ENCODE measurements at places on chromosomes 16 and 17.
A peak's percentile ranks its signal among the peaks of the same experiment; 100 is the strongest.

DNA sequence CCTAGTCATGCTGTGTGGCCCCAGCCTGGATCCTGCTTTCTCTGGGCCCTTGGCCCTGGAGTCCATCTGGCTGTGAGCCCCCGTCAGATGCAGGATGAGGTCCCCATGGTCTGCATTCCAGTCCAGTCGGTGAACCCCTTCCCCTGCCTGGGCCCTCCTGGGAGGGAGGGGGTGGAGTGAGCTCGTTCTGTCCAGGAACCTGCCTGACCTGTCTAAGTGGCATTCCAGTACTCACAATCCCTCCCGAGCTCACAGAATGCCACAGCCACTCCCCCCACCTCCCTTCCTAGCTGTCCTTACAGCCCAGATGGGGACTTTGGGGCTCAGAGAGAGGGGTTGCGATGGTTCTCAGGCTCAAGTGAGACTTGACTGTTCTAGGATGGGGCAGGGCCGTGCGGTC, 15.5 kb downstream of the SPNS2 start:
- DNase-seq: no peak

DNA sequence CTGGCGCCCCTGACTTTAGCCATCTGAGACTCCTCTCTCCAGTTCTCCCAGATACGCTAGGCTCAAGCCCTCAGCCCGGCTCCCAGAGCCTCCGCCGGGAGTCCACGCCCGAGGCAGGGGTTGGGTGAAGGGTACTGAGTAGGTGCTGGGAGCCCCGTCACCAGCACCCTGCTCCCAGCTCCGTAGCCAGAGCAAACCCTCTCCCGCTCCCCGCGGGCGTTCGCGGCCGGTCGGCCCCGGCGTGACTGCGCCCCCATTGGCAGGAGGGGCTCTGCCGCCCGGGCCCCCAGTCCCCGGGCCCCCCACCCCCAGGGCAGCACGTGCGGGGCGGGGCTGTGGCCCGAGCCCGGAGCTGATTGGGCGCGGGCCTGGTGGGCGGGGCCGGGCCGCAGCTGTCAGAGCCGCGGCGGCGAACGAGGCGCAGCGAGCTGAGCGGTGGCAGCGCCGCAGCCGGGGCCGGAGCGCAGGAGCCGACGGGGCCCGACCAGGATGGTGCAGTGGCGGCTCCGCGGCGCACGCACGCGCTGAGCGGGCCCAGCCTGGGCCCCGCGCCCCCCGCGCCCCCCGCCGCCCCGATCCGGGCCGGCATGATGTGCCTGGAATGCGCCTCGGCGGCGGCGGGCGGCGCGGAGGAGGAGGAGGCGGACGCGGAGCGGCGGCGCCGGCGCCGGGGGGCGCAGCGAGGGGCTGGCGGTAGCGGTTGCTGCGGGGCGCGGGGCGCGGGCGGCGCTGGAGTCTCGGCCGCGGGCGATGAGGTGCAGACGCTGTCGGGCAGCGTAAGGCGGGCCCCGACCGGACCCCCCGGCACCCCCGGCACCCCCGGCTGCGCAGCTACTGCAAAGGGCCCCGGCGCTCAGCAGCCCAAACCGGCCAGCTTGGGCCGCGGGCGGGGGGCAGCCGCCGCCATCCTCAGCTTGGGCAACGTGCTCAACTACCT, at the start of gene SPNS2:
TSS of gene SPNS2 (plus strand) at position 421 of the 937 bp plus-strand sequence. CDS start at position 588, 167 bp downstream.
- peak; percentile 83 for DNase-seq

- no peak for DNase-seq
Measured at GRCh38 chr16:57632568-57632967, 4.1 kb downstream of the ADGRG1 start.

GRCh38 chr16:51665436-51665998, 514.4 kb upstream of the SALL1 start:
- DNase-seq: no peak

GRCh38 chr17:80885947-80886582, 105.6 kb upstream of the CHMP6 start:
- DNase-seq: no peak

DNA sequence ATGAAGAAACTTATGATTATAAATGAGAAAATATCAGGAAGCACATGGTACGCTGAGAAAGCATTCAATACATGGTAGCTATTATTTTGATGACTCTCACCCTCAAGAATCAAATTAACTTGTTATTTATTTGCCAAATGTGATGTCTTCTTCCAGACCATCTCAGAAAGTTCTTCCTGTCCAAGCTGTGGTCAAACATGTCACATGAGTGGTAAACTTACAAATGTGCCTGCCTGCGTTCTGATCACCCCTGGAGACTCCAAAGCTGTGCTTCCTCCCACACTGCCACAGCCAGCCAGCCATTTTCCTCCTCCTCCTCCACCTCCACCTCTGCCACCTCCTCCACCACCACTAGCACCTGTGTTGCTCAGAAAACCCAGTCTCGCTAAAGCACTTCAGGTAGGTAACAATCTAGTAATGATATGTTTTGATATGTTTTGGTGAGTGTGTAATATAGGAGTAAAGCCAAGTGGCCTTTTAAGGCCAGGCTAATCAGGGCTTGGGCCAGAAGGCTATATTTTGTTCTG, 16.4 kb upstream of the SMG8 start:
- DNase-seq: no peak

DNA sequence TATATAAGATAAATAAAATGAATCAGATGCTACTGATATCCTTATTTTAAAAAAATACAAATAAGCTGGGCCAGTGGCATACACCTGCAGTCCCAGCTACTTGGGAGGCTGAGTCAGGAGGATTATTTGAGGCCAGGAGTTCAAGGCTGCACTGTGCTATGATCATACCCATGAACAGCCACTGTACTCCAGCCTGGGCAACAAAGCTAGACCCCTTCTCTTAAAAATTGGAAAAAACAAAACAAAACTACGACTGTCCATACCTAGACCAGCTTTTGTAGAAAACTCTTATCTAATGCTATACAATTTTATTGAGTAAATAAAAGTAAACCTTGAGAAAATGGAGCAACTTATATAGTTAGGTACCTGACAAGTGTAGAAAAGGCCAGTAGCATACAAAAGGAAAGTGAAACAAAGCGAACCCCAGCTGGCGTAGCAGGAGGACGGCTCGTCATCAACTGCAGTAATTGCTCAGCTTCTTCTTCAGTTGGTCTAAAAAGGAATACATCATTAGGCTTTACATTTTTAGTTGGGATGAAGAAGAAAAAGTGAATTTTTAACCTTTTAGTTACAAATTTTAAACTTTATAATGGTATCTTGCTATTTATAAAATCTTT, 23.6 kb downstream of the INTS2 start:
- DNase-seq: no peak

- DNase-seq: no peak
Measured at GRCh38 chr16:19131825-19132218, 18.1 kb downstream of the ITPRIPL2 start.

DNA sequence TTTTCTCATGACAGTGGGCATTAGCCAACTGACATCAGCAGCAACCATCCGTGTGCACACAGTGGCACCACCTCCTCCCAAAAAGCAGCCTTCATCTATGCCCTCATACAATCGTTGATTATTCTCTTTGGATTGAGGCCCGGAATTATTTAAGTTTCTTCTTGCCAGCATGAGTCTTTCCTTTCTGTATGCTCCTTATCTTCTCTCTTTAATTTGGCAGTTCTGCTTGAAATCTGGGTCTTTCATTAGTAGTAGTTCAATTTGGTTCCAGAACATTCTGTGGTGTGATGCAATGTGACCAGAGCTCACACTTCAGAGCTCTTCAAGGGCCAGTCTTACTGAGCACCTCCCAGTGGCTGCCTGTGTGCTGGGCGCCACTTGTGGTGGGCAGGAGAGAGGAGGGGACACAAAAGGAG, 52.2 kb upstream of the STH start:
- DNase-seq: no peak

DNA sequence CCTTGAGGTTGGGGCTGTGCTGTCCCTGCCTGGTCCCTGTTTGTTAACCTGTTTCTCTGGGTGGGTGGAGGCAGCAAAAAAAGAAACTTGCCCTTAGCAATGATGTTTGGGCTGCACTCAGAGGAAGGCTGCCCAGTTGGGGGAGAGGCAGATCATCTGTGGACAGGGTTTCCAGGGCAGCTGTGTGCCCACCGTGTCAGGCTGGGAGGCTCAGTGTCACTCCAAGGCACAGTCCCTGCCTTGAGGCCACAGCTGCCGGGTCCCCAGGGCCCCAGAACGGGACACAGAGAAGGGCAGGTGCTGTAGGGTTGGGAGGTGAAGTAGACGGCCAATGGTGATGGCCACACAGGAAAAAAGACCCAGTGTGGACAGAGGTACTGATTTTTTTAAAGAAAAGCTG, 3.9 kb downstream of the IL34 start:
- DNase-seq: no peak

- no peak for DNase-seq
Measured at GRCh38 chr17:2947996-2948550, 115.3 kb downstream of the OR1D5 start.

DNA sequence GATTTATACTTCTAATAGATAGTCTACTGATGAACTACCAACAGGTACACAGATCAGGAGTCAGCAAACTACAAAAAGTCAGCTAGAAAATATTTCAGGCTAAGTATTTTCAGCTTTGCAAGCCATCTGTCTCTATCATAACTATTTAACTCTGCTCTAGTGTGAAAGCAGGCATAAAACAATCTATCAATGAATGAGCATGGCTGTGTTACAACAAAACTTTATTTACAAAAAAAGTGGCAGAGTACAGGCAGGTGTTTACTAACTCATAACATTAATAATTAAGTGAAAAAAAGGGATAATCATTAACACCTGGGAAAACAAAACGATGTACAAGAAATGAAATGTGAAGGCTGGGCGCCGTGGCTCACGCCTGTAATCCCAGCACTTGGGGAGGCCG, 15.8 kb downstream of the MED13 start:
- no peak for DNase-seq

DNA sequence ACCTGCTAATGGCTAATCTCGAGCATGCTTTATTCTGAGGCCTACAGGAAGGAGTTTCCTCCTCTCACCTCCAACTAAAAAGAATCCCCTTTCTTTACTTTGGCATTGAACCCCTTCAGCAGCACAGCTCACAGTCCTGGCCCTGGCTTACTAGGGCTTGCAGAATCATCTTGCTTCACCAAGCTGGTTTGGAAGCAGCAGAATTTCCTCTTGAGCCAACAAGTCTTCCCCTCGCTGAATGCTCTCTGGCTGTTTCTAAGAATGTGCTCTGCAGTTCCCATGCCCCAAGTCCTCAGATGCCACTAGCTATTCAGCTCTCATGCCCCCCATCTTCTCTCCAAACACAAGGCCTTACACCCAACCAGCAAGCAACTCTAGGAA, 271.2 kb downstream of the NTN1 start:
- DNase-seq: no peak

GRCh38 chr17:48283411-48283810, 146.6 kb downstream of the SKAP1 start:
- DNase-seq: no peak

DNA sequence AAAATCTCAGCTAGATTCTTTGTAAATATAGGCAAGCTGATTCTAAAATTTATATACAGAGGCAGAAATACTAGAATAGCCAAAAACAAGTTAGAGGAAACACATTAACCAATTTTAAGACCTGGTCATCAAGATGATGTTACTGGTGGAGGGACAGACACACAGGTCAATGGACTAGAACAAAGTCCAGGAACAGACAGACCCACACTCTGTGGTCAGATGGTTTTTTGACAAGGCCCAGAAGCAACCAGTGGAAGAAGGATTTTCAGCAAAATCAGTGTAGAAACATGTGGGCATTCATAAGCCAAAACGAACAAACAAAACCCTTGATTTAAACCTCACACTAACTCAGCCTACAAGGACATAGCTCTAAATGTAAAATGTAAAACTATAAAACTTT, 99.7 kb upstream of the METRNL start:
- no peak for DNase-seq

GRCh38 chr17:83154311-83155127, 75.1 kb downstream of the METRNL start:
- DNase-seq: peak; percentile 32

DNA sequence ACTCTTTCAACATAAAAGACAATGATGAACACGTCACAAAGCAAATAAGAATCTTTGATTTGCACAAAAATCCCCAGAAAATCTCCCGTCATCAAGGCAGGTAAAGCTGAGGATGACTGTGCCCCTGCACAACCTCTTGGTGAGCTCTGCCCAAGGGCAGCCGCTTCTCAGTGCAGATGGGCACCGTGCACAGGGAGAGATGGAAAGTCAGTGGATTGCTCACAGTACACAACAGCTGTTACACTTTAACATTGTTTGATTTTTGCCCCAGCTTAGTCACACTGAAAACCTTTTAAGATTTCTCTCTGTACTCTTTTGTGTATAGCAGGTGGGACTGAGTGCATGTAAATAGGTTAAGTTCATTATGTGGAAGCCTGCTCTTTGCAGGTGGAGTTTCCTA, 104.2 kb downstream of the CDK5R1 start:
- no peak for DNase-seq

- no peak for DNase-seq
Measured at GRCh38 chr16:47236716-47237115, 93.0 kb upstream of the NETO2 start.

- no peak for DNase-seq
Measured at GRCh38 chr16:86211800-86212199, 298.5 kb upstream of the FOXF1 start.

DNA sequence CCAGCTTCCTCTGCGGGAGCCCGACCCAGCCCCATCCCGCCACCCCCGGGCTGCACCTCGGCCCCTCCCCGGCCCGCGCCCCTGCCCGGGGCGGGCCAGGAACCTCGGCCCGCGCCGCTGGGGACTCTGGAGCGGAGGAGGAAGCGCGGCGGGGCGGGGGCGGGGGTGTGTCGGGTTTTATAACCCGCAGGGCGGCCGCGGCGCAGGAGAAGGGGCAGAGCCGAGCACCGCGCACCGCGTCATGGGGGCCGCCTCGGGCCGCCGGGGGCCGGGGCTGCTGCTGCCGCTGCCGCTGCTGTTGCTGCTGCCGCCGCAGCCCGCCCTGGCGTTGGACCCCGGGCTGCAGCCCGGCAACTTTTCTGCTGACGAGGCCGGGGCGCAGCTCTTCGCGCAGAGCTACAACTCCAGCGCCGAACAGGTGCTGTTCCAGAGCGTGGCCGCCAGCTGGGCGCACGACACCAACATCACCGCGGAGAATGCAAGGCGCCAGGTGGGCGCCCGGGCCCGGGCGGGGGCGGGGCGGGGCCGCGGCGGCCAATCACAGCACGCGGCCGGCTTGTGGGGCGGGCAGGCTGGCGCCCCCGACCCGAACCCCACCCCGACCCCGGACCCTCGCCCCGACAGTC, at the start of gene ACE:
TSS of gene ACE (plus strand) at position 208 of the 626 bp plus-strand sequence. CDS start at position 242, 34 bp downstream.
- DNase-seq: no peak

DNA sequence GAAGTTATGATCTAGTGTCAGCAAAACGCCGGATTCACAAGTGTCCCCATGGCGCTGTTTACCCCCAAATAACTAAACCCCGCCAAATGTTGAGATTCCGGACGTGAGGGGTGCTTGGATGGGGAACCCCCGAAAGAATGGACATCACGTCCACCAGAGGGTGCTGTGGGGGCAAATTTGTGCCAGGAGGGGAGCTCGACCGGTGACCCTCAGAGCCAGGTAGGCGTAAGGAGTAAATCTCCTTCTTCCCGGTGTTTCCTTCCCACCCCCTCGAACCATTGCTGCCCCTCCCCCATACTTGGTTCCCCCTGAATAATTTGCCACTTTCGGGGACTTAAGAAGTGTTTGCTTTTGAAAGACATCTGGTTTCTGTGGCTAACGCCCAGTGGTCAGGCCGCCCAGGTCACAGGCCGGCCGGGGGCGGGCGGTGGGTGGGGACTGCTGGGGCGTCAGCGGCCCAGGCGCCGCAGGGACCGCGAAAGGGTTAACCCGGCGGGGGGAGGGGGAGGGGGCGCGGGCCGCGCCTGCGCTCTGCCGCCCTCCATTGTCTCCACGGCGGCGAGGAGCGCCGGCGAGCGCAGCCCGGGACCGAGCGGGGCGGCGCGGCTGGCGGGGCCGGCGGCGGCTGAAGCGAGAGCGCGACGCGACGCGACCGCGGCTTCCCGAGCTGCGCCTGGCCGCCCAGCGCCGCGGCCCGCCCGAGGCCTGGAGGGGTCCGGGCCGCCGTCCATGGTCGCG, at the start of gene ZNRF1:
TSS of gene ZNRF1 (plus strand) at position 544 of the 738 bp plus-strand sequence. CDS start 648 bp downstream, outside the sequence.
- DNase-seq: peak; percentile 82
